ENCODE measurements at places on chromosomes 13 and 19. TPM values are rescaled to one million over a fixed set of nuclear protein-coding genes. Genes with fewer than 3 reads are reported as not detected.

EDNRB gene
- 25.6 TPM for total RNA-seq

GRCh38 chr13:35693134-35693784, 216.8 kb upstream of the MAB21L1 start:
- no peaks in the 10 kb centered on the region for H3K4me1 ChIP-seq
- H3K27me3 ChIP-seq = peaks cover 6% of the 10 kb centered on the region
- DNase-seq = no peak
- H3K4me3 ChIP-seq = no peak overlapping the region
- no peak overlapping the region for H3K27ac ChIP-seq

B3GNT8 gene
- total RNA-seq = 10.3 TPM

DNA sequence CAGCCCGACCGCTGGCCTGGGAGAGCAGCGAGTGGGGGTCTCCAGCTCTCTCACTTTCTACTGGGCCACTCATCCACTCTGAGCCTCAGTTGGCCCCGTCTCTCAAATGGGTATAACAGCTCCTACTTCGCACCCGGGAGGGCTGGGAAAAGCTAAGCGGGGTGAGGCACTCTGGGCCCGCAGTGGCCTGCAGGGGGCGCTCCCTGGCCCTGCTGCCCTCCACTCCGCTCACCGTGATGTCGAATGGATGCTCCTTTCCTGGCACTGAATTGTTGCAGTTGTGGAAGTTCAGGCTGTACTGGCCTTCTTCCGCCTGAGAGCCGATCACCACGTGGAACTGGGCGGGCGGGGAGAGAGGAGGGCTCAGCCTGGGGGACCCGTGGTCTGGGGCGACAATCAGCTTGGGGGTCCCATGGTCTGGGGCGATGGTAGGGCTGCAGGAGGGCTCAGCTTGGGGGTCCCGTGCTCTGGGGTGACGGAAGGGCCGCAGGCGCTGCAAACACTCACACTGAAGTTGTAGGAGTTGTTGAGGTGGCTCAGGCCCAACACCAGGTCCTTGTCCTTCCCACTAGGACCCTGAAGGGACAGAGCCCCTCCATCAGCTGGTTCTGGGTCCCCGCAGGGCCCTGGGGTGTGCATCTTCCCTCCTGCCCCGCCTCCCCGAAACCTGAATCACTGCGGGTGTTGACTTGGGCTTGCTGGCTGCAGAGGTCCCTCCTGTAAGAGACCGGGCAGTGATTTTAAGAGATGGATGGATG, 3.9 kb downstream of the GPR108 start:
- H3K27ac ChIP-seq = no peak overlapping the region
- H3K27me3 ChIP-seq = no peaks in the 10 kb centered on the region
- H3K4me3 ChIP-seq = no peak overlapping the region

DNA sequence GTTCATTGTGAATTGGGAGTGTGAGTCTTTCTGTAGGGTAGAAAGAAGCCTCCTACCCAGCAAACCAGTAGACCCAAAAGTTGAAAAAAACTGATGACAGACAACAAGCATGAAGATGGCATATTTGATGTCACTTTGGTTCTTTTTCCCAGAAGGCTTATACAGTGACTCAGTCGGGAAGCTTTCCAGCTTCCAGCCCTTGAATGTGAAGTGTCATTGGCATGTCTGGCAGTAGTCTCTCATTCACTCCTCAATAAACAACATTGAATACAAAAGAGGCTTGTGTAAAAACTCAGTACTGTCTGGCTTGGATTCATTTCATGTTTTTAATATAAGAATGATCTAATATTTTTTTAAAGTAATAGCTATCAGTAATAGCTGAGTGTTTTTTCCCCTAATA, 68.7 kb downstream of the IPO5 start:
- H3K4me3 ChIP-seq = no peak overlapping the region
- peaks cover 52% of the 10 kb centered on the region for H3K36me3 ChIP-seq
- peaks cover 26% of the 10 kb centered on the region for H3K4me1 ChIP-seq
- DNase-seq = no peak
- no peaks in the 10 kb centered on the region for H3K27me3 ChIP-seq

DNA sequence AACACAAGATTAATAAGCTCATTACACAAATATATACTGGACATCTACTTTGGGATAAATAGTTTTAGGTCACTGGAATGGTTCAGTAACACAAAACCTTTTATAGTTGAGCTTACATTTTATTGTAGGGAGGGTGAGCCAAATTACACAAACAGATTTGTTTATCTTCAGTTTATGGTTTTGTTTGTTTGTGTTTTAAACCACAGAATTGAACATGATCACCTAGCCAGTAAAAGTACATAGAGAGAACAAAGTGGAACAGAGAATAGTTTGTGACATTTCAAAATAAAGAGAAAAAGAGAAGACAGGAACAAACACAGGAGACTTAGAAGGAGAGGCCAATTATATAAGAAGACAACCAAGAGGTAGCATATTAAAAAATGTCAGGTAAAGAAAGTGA, 1930.2 kb upstream of the PCDH20 start:
- H3K27me3 ChIP-seq = no peaks in the 10 kb centered on the region
- no peak overlapping the region for H3K4me3 ChIP-seq
- H3K36me3 ChIP-seq = no peaks in the 10 kb centered on the region

DNA sequence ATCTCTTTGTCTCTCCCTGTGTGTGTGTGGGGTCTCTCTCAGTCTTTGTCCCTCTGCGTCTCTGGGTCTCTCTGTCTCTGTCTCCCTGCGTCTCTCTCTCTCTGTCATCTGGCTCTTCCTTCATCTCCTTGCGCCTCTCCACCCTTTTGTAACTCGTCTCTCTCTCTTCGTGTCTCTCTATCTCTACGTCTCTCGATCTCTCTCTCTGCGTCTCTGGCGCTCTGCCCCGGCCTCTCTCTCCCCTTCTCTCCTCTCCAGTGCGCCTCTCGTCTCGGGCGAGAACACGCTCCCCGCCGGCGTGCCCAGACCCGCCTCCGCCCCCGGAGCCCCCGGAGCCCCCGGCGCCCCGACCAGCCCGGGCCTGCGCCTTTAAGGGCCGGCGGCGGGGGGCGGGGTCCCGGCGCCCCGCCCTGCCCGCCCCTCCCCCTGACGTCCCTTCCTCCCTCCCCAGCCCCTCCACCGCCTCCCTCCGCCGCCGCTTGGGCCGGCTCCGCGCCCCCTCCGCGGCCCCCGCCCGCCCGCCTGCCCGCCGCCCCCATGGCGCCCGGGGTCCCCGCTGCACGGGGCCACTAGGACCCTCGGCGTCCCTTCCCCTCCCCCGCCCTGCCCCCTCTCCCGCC, at the start of gene MARK4:
Gene MARK4 (plus strand): TSS at position 440 of the 620 bp plus-strand sequence. CDS start 318 bp downstream, outside the sequence.
- H3K4me1 ChIP-seq = peaks cover 61% of the 10 kb centered on the region
- H3K4me3 ChIP-seq = peak within 1 kb of the TSS; percentile 78
- no peaks in the 10 kb centered on the region for H3K27me3 ChIP-seq
- peak within 1 kb of the TSS; percentile 83 for H3K27ac ChIP-seq
- no peaks in the 10 kb centered on the region for H3K36me3 ChIP-seq
- peak; percentile 52 for DNase-seq

- H3K4me1 ChIP-seq = no peaks in the 10 kb centered on the region
- no peak overlapping the region for H3K4me3 ChIP-seq
- no peak overlapping the region for H3K27ac ChIP-seq
- DNase-seq = no peak
- H3K36me3 ChIP-seq = no peaks in the 10 kb centered on the region
Observed at GRCh38 chr13:42375663-42376062, 103.7 kb downstream of the AKAP11 start.

DNA sequence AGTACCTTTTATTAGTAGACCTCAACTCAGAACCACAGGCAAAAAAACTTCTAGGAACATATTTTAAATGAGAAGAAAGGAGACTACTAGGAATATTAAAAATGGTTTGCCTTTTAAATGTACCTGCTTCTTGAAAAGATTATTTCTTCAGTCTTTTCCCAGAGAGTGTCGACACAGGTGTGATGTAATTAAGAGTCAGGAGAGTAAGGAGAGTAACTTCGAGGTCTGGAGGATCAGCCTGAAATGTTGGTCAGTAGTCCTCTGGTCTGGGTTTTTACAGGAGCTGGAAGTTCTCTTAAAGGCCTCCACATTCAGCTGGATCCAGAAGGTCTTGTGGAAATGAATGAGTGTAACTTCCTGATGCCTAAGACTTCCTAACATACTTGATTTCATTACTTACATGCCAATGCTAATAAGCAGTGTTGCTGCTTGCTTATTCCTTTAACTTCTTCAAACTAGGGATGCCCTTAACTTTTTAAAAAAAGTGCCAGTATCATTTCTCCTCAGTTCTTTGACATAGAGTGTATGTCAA, at the start of gene KCTD4:
Gene KCTD4 (minus strand): TSS at position 345 of the 532 bp plus-strand sequence. CDS start 6,478 bp downstream, outside the sequence.
- DNase-seq = no peak
- no peaks in the 10 kb centered on the region for H3K36me3 ChIP-seq
- no peaks in the 10 kb centered on the region for H3K27me3 ChIP-seq
- no peak within 1 kb of the TSS for H3K4me3 ChIP-seq
- peak within 1 kb of the TSS; percentile 3 for H3K27ac ChIP-seq

SPRY2 gene
- 34.6 TPM for total RNA-seq

MCEMP1 gene
- total RNA-seq = 0.60 TPM

LENG9 gene
- total RNA-seq = 1.7 TPM
